Cardiac fibroblast (primary cell): ENCODE measurements at places on chromosomes 5 and 9.

DNA sequence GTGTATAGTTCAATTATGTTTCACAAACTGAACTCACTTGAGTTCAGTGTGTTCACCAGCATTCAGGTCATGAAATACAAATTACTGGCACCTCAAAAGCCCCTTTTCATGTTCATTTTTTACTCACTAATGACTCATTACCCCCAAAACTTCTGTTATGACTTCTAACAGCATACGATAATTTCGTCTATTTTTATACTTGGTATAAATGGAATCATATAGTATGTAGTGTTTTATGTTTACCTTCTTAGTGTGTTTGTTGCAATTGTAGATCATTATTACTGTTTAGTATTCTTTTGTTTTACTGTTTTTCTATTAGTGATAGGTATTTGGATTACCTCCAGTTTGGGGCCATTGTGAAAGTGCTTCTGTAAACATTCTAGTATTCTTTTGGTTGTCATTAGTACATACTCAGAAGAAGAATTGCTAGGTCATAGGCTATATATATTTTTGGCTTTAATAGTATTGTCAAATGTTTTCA, 33.4 kb downstream of the DDX4 start:
- peak; percentile 3 for DNase-seq

DNA sequence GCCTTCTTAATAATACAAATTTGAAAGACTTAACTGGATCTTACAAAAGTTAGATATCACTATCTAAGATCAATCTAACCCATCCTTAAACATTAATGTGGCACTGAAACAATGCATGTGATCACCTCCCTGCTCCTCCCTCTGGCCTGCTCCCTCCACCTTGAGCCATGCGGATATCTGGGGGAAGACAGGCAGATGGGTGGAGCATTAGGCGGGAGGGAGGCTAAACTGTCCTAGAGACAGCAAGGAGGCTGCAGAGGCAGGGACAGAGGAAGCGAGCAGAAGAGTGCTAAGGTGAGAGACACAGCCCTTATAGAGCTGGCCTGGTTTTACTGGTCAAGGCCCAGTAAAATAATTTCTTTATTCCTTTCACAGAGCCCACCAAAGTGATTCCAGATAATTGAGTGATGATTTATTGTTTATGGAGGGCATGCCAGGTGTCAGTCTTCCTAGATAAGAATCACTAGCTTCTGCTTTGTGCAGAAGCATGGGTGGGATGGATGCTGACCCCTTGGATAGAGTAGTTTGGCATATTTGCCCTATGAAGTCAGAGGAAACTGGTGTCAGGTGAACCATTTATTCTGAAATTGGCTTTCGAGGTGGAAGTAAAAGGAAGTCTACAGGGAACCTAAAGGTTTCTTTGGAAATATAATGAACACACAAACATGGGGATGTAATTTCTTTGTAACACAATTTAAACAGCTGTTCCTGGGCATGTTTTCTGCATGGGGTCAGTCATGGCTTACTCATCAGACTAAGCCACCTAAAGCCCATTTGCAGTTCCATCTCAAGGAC, 188.3 kb downstream of the GNAQ start:
- DNase-seq, result no peak

DNA sequence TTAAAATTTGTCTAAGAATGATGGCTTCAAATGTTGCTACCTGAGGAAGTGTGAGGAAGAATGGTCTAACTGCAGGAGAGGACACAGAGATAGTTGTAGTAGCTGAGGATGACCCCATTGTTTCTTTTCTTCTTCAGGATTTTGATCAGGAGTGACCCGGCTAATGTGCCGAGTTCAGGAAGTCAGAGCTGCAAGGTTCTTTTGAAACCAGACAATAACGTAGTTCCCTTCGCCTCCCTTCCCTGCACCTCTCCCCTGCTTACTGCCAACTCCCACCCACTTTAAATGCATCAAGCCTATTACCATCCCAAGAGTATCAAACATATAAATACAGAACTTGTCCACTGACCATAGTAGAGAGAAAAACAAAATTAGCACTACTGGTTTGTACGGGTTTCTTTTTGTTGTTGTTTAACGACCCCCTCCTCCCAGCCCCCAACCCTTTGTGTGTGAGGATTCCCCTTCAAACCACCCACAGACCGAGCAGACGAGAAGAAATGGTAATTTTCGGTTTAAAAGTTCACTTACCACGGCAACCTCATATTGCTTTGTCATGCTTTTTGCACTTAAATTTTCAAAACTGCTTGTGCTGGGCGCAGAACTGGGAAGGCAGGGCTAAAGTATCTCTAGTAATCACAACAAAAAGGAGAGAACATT, 23.5 kb upstream of the ELAVL2 start:
- DNase-seq, result no peak

DNA sequence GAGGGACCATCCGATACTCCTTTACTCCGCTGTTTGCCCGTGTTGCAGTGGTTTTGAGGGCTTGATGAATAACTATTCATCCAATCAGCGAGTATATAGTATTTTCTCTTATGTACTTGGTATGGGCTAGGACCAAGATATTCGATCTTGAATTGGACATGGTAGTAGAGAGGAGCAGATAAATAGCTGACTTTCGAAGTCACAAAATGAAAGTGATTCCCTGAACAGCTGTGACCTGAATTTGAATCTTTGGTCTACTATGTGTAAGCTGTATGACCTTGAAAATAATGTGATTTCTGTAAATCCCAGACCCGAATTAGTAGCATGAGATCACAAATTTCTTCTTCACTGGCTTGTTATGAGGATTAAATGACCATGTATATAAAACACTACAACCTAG, 134.4 kb downstream of the TUSC1 start:
- DNase-seq, result no peak

- DNase-seq, result peak; percentile 40
These were observed 500.9 kb downstream of the DIRAS2 start for GRCh38 chr9:90141723-90142122.

DNA sequence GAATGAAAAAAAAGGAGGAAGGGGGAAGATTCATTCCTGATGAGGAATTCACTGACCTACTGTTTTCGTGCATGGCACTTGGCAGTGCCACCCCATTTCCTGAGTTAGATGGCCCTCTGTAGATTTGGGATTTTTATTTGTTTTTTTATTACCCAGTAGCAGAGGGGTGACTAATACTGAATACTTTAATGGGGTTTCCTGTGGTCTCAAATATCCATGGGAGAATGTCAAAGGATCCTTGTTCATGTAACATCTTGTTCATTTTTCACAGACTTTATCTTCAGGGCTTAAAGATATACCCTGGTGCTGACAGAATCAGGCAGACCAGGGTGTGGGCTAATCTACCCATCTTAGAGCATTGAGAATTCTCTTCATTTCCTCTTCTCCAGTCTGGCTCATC, 93.0 kb downstream of the MAMDC2 start:
- peak; percentile 44 for DNase-seq

DNA sequence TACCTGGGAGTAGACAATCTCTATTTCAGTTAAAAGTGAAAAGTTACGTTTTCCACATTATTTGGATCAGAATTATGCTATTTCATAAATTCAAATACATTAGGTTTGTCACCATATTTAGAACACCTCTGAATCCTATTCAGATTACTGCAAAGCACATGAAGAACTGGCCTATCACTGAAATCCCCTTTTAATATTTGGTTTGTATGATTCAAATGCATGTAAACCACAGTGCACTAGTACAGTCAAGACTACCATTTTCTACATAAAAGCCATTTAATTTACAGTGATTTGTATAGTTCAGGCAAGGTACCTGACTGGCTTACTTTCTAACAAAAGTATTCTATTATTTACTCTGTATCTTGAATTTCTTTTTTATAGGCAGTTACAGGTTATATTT, 212.5 kb downstream of the MEF2C start:
- DNase-seq, result no peak

GRCh38 chr5:116032094-116032517, at the start of gene ARL14EPL:
Gene ARL14EPL, plus strand, starts transcription at chr5:116032472. Its CDS starts 18,994 bp downstream, at chr5:116051466.
- DNase-seq, result peak; percentile 91

DNA sequence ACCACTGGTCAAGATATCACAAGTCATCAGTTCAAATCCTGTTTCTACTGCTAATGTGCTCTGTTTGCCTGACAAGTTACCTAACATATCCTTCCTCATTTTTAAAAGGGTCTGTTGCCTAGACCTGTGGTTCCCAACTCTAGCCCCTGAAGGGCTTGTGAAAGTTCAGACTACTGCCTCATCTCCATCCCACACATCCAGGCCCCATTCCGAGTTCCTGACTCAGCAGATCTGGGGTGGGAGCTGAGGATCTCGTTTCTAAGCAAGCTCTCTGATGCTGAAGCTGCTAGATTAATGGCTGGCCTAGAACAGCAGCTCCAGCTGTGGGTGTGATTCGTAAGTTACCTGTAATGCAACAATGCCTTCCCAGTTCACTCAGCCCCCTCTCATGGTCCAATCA, 32.5 kb downstream of the S1PR3 start:
- DNase-seq, result peak; percentile 29

DNA sequence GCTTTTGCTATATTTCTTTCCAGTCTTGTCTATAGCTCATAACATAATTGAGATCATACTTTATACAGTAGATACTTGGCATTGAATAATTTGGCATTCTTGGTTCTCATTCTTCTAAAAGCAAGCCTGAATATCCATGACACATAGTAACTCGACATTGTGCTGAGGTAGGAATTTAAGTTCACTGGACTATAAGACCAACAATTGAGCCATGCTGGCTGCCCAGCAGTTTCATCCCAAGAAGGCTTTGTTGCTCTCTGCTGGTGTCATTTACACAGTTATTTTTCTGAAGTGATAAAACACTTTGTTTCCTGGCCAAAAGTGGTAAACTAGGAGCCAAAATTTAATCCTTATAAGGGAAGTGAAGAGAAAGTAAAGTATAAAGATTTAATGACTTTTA, 192.0 kb downstream of the ADAMTSL1 start:
- DNase-seq, result peak; percentile 55

GRCh38 chr9:35658137-35658967, at the start of gene CCDC107:
Gene CCDC107, plus strand, starts transcription at chr9:35658292. Its CDS starts 88 bp downstream, at chr9:35658380.
- DNase-seq, result peak; percentile 90

- no peak for DNase-seq
These were observed 26.8 kb upstream of the SLC12A7 start for GRCh38 chr5:1138445-1139245.

DNA sequence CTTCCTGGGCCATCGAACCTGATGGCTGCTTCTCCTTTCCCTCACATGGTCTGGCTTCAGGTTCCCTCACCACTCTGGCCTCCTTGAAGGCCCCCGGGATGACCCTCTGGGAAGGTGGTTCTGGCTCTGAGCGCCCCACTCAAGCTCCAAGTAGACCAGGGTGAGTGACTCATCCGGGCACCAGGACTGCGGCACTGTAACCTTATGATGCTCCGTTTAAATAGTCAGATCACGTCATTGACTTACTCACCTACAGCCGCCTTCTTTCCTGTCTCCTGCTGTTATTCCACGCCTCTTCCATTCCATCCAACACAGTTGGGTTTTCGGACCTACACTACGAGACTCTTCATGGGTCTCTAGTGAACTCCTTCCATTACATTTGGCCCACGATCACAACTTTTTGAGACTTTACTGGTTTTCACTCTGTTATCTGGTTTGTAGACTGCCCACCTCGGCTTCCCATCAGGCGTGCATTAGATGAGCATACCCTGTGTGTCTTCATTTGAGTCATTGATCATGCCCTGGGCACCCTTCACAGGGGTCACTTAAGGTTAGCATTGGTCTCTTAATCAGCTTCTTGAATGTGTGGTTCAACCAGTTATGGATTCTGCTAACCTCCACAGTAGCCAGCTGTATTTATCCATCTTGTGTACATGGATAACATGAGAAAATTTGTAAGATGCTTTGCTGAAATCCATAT, 138.8 kb upstream of the LMX1B start:
- peak; percentile 94 for DNase-seq

- no peak for DNase-seq
These were observed 57.7 kb downstream of the LMX1B start for GRCh38 chr9:126671381-126671831.

GRCh38 chr5:176895831-176896230, 3.3 kb downstream of the HK3 start:
- no peak for DNase-seq

GRCh38 chr5:138753794-138754698, 821 bp downstream of the CTNNA1 start:
- DNase-seq, result peak; percentile 95

DNA sequence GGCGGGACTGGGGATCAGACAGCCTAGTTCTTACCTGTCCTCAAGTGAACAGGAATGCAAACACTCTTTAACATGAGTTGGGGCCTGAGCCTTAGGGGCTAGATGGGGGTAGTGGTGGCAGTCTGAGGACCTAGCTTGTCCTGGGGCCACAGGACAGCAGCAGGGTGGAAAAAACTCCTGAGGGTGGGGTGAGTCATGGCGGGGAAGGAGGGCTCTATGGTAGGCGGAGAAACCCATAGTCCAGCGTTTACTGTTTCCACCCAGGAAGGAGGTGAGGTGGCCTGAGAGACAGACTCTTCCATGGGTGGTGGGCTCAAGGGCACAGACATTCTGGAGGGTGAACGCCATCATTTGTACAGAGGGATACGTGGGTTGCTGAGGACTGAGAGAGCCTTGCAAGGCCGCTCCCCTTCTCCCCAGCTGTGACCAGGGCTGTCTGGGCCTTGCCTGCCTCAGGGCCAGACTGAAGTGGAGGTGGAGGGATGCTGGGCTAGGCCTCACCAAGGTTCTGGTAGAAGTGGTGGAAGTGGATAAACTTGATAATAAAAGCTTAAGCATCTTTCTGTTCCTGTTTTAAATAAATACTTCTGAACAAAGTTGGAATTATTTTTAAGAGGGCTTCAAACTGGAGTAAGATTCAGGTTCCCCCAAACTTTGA, 1.1 kb upstream of the TSPAN17 start:
- no peak for DNase-seq

DNA sequence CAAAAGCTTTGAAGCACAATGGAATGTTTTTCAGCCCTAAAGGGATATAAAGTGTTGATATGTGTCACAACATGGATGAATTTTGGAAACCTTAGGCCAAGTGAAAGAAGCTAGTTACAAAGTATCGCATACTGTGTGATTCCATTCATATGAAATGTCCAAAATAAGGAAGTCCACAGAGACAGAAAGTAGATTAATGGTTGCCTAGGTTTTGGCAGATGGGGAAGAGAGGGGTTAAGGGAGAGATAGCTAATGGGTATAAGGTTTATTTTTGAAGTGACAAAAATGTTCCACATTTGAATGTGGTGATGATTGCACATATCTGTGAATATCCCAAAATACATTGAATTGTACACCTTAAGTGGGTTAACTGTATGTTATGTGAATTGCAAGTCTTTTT, 57.5 kb upstream of the MCCC2 start:
- DNase-seq, result no peak
